ENCODE measurements at places on chromosomes 3 and 15.

GRCh38 chr3:179045719-179046402, 25.7 kb downstream of the ZMAT3 start:
- DNase-seq: no peak

GRCh38 chr3:113602256-113602655, 69.9 kb downstream of the SIDT1 start:
- no peak for DNase-seq

DNA sequence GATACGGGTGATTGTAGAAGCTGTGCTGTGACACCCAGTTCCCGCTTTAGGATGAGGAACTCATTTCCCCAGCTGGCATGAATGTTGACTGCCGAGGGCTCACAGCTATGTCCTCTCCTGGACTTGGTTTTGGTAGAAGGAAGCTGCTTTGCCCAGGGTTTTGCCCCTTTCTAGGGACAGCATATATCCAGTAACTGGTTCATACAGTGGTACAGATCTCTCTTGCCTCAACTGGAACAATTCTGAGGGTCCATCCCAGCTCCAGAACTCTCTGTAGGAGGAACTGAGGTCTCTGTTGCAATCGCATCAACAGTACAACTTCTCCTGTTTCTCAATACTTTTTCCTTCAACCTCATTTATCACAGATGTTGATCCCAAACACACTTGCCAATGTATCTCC, 54.5 kb upstream of the FNDC3B start:
- DNase-seq: no peak

GRCh38 chr15:91940496-91941381, 87.2 kb downstream of the SLCO3A1 start:
- DNase-seq: no peak

- DNase-seq: no peak
These were observed 55.0 kb upstream of the PTX3 start for GRCh38 chr3:157381606-157382005.

DNA sequence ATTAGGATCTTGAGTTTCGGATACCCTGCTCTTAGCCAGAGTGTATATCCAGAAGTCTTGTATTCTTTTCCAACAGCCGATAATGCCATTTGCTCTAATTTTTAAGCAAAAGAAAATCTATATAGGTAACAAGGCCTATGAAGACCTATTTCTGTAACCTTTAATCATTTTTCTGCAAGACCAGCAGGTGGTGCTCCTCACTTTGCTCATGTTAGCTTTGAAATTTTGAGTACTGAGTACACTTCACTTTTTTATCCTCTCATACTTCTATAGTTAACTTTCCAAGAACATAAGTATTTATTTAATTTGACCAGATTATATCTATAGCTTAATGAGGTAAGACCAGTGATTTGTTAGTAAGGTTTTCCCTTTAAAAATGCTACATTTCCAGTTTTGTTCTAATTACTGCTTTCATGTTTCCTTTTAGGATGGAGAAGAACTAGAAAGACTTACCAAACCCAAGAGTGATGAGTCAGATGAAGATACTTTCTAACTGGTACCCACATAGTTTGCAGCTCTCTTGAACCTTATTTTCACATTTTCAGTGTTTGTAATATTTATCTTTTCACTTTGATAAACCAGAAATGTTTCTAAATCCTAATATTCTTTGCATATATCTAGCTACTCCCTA, 20.5 kb downstream of the SLC35A5 start:
- peak; percentile 50 for DNase-seq

- no peak for DNase-seq
These were observed 7.8 kb upstream of the AEN start for GRCh38 chr15:88613074-88613944.

DNA sequence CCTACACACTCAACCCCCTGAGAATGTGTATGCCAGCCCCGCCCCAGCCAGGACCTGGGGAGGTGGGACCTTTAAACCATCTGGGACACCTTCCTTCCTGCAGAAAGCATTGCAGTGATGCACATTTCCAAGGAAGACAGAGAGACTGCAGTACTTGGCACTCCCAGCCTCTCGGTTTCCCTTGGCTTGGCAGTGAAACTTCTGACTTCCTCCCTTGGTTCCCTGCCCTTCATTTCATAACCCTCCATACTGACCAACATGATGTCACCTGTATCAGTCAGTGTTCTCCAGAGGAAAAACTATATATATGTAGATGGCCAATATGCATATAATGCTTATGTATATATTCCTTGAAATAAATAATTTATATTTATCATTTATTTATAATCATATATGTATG, 103.2 kb downstream of the SST start:
- DNase-seq: no peak
